ENCODE measurements at places on chromosomes 6 and 20.

DNA sequence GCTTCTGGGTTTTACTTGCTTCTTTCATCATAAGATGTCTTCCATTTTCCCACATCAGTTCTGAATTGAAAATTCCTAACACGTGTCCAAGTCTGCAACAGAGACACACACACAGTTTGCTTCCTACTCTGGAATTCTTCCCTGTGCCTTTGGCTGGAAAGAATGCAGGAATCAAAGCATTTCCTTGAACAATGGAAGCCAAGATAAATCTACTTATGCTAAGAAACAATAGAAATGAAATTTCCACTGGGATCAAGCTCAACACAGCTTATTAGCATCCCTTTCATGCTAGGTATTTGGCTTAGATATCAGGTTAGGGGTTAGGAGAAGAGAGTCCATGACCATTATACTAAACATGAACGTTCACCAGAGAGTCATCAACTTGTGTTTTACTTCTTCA, 101.1 kb upstream of the SCAF8 start:
- no peak for DNase-seq

GRCh38 chr6:37201726-37202125, 31.8 kb downstream of the PIM1 start:
- DNase-seq, result no peak

DNA sequence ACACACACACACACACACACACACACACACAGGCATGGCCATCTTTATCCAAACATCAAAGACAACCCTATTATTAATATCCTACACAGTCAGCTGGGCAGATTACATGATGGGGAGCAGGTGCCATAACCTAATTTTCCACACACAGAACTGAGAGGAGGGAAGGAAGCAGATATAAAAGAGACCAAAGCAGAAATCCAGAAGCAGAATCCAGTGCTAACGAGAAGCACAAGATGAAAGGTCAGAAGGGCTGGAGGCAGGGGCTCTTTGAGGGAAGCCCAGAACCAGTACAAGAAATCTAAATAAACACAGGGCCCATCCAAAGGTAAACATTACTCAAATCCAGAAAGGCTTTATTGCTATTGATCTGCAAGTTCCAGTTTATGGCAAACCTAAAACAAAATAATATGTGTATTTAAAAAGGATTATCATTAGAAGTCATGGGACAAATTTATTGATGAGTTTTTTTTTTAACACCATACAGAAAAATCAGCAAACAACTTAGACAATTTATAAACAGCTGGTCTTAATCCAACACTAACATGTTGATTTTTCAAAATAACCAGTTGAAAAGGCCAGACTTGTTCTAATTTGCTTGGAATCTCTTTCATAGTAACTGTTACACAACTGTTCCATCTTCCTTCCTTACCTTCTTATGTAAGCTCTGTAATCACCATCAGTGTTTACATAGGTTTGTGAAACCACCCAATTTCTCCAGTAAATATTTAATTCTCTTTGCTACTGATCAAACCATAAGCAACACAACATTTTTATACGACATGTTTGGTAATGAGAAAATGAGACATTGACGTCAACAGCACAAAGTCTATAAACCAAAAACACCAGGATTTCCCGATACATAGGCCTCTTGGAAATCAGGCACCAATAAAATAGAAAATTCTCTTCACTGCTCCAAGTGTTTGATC, 34.2 kb downstream of the SLC23A2 start:
- no peak for DNase-seq

DNA sequence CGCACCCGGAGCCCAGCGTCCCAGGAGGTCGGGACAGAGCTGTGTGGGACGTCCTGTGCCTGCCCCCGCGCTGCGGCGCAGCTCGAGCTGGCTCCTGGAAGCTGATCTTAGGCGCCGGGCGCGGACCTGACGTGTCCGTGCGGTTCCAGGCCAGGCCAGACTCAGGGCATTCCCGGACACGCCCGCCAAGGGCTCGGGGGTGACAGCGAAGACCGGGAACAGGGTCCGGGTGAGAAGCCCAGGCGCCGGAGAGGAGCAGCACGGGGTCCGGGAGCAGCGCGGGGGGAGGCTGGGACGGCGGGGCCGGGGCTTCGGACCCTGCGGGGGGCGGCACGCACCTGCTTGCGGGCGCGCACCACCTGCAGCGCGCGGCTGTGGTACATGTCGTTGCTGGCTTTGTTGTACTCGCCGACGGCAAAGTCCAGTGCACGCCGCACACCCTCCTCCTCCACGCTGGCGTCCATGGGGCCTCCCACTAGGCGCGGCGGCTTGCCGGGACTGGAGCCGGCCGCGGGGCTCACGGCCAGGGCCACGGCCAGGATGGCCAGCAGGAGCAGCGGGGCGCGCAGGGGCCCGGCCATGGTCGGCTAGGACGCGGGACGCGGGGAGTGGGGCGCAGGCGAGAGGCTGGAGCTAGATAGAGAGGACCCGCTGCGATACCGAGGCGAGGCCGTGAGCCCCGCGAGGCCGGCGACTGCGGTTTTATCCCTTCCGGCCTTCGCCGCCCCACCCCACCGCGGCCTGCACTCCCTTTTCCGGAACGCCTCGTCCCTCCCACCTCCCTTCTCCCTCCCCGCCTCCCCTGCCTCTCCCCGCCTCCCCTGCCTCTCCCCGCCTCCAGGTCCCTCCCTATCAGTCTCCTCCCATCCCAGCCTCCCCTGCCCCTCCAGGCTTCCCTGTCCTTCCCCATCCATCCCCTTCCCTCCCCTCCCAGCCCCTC, at the start of gene CST3:
Gene CST3, minus strand, starts transcription at position 674 of the 940 bp plus-strand sequence. Its CDS starts 93 bp downstream, at position 581.
- DNase-seq, result no peak

DNA sequence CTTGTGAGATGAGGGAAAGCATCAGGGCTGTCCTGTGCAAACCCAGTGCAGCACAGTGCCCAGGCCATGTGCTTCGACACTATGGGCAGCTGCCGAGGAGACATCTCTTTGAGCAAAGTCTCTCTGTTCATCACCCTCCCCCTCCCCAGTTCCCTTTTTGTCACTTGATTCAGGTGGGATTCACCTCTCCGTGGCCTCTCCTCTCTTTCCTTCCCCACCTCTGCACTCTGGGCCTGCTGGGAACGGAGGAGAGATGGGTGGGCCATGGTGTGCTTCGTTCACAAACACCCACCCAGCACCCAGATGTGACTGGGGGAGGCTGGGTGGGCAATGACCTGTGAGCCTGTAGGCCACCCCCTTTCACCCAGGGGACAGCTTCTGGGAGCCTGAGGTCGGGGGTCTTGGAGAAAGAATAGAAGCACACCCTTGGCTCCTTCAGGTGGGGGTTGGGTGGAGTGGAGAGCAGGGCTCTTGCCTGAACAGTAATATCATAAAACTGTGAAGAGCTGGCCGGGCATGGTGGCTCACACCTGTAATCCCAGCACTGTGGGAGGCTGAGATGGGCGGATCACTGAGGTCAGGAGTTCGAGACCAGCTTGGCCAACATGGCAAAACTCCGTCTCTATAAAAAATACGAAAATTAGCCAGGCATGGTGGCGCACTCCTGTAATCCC, 33.5 kb upstream of the DLGAP4 start:
- DNase-seq, result no peak

DNA sequence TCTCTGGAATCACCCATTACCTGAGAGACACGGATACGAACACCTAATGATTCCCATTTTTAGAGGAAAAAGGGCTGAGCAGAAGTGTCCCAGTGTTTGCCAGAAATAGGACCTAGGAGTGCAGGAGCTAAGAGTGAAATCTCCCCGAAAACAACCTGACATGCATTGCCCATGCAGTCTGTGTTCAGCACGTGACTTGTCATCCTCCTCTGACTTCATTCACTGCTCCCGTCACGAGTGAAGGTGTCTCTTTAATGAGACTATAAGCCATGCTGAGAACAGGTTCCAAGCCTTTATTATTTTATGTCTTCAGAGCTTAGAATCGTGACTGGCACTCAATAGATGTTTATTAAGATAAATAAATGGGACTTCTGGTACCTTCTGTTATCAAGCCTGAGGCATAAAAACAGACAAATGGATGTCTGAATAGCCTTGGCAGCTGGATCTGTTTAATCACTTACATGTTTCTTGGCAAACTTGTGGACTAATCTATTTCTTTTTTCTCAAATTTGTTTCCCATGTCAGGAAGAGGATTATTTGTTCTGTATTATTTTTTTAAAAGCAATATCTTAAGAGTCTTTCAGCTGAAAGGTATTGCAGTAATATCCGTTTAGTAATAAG, 3.7 kb upstream of the MLIP start:
- no peak for DNase-seq

GRCh38 chr20:54105653-54106052, 35.3 kb upstream of the BCAS1 start:
- DNase-seq, result no peak

DNA sequence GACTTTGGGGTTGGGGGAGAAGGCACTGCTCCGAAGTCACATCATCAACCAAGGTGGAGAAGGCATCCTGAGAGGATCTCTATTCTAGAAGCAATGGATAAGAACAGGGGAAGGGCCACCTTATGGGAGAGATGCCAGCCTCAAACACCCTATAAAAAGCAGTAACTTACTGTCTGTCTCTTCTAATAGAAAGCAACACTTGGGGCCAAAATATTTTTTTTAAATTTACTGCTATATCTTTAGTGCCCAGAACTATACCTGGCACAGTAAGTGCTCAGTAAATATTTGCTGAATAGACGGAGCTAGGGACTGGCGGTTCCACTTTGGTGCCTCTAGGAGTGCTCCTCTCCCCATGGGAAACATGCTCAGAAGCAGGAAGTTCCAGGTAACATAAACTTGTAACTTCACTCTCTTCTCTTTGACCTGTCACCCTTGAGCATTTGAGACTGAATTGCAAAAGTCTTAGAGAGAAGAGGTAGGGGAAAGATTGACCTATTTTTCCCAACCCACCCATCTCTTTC, 807 bp upstream of the OTOR start:
- no peak for DNase-seq

DNA sequence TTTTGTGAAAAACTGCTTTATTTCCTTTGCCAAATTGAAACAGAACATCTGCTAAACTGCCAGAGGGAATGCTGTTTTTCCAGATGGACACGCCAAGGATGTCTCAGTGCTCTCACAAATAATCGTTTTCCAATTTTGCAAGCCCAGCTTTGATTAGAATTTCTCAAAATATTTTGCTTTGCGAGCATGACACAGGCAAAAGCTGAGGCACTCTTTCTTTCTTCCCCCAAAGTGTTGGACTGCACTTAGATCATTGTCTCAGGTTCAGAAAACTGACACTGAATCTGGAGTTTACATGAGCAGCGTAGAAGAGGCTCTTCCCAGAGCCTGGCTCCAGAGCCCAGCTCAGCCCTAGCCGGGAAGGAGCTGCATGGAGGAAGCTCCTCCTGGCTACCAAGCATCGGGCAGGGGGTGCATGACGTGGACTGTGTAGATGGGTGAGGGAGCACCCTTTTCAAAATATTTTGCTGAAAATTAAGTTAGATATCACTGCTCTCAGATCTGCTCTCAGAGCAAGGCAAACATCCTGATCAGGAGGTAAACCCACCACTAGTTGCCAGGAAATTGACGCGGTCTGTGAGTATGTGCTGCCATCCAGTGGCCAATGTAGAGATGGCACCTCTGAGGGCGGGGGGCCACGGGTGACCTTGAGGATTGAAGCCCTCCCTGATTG, 107.5 kb downstream of the SLC22A3 start:
- DNase-seq, result peak; percentile 45

DNA sequence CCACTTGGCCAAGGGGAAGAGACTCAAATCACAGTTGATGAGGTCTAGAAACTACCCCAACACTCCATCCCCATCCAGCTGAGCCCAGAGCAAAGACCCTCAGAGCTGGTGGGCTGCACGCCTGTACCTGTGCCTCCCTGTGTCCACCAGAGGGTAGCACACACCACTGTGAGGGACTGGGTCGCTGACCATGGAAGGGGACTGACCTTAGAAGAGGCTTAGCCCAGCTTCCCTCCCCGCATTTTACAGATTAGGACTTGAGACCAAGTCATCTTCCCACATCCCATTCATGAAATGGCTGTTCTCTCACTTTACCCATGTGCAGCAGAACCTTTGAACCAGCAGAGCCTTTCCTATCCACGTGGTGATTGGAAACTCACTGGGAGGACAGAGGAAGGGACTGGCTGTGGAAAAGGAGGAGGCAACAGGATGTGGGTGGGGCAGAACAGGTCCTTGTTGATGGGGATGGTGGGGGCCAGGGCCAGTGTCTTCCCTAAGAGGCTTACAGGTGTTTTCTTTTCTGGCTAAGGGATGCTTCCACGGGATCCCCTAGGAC, 44.3 kb downstream of the CPXM1 start:
- DNase-seq, result no peak

- no peak for DNase-seq
Observed at GRCh38 chr6:106300944-106301343, 24.6 kb downstream of the ATG5 start.

DNA sequence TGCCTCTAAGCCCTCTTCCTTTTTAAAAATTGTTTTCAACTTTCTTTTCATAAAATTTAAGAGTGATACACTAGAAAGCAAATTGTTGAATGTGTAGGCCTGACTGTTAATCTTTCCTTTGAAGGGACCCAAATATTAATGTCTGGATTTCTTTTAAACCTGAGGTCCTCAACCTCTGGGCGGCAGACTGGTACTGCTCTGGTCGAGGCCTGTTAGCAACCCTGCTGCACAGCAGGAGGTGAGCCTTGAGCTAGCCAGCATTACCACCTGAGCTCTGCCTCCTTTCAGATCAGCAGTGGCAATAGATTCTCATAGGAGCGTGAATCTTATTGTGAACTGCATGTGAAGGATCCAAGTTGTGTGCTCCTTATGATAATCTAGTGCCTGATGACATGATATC, 191.2 kb downstream of the MANEA start:
- DNase-seq, result no peak

DNA sequence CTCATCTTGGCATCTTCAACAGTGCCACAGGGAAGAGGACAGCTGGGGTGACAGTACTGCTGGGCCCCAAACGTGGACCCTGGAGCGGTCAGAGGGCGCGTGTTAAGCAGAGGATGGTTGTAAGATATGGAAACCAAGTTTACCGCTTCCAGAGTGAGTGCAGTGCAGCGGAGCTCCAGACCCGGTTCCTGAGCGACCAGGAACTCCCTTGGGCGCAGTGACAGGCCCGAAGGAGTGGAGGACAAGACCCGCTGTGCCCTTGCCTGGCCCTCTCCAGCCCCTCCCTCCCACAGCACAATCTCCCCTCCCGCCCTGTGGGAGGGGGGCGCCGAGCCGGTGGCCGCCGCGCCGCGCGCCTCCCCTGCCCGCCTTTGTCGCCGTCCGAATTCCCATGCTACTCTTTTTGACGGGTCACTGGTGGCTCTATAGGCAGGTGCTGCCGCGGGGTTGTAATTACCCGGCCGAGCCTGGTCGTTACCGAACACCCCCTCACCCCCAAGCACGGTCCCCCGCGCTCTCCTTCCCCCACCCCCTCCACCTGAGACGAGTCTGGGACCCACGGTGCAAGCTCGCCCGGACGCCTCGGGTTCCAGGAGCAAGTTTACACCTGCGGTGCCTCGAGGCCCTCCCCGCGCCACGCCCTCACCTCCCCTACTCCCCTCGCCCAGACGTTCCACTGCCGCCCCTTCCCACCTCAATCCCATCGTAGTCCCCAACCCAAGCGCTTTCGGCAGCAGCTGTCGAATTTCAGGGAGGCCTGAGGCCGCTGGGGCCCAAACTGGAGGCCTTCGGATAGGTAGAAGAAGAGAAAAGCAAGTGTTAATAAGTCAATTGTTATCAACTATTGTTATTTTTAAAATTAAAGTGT, 3.9 kb downstream of the NR2E1 start:
- DNase-seq, result no peak

Data from activated CD8-positive, alpha-beta memory T cell treated with anti-CD3 and anti-CD28 coated beads for 1 hour (primary cell).